ENCODE measurements at places on chromosomes 7 and 10.

GRCh38 chr7:105337529-105337928, 51.2 kb downstream of the SRPK2 start:
- DNase-seq = no peak

- DNase-seq = no peak
These were observed 19.3 kb downstream of the PON1 start for GRCh38 chr7:95304990-95305389.

GRCh38 chr10:121803611-121804010, 124.2 kb downstream of the ATE1 start:
- DNase-seq = no peak

DNA sequence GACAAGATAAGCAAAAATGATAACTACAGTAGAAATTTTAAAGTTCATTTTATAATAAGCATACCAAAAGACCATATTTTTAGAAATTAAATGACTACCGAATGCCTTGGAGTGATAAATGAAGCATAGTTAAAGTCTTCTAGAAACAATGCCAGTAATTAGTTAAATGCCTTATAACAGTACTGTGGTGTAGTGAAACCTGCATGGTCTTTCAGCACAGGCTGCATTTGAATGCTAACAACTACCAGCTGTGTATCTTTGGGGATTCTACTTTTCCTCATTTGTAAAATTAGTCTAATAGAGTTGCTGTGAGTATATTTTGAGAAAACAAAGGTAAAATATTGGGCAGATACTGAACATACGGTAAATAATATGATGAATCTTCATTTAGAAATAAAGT, 25.1 kb downstream of the TSPAN12 start:
- DNase-seq = no peak

DNA sequence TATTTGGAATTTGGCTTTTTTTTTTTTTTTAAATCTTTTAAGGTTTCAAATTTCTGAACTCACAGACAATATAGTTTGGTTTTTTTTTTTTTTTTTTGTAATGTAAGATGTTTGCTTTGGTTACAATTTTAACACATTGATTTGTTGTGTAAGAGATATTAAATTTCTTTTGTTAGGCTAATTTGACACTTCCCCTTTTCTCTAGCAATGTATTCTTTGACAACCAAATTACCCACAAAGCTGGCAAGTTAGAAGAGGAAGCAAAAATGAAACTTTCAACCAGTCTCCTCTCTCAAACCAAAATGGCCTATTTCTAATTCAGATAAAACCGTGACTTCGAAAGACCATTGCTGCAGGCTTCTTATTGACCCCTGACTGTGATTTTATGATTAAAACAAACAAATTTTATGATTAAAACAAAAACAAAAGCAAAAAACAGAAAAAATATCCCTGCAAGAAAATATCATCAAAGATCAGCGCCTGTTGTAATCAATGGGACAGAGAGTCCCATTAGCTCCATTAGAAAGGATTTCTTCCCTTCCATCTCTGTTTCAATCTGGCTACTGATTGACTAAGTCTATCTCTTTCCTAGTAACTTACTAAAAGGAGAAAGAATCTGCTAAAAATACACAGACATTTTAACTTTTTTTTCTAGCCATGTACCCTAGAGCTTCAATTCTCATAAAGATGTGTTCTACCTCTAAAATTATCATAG, 489.2 kb downstream of the MDFIC start:
- DNase-seq = peak; percentile 4

- DNase-seq = no peak
These were observed 103.3 kb downstream of the CHRM2 start for GRCh38 chr7:136971776-136972175.

DNA sequence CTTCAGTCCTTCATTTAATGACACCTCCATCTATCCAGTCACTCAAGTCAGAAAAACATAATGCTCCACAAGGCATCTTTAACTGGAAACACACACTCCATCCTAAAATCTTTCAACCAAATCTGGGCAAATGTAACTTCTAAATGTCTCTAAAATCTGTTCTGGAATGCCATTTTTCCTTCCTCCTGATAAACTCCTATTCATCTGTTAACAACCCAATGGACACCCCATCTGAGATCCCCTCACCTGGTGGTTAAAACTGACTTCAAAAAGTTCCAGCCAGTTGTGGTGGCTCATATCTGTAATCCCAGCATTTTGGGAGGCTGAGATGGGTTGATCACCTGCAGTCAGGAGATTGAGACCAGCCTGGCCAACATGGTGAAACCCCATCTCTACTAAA, 78.7 kb downstream of the ARHGAP21 start:
- DNase-seq = no peak

GRCh38 chr7:91243591-91244301, 20.5 kb upstream of the FZD1 start:
- no peak for DNase-seq

DNA sequence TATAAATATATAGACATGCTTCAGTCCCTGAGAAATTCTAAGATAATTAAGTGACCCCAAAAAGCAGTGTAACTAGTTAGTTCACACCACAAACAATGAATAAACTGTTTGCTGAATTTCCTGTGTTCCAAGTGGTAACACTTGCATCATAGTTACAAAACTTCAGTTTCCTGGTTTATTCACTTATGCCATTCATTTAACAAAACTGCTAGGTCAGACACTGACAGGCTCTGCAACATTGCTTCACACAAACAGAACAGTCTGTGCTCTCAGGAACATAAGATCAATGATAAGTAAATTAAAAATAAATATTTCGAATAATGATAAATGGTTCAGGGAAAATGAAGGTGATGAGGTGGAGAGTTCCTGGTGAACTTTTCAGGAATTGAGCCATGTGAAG, 133.3 kb upstream of the NAMPT start:
- DNase-seq = no peak

DNA sequence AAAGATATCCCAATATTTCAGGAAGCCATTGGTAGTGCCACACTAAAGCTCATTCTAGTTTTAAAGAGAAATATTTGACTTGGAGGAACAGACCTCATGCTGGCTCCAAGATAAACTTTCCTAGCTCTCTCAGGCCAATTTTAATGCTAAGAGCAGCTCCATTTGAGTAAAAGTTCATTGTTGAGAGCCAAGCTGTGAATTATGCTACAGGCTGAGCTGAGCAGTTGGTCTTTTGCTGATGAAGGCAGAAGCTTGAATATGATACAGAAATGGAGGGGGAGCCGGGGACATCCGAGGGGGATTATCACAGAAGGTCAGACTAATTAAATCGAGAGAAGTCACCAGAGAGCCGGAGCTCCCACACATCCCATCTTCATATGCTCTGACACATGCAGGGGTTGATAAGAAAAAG, 175.7 kb upstream of the AUTS2 start:
- DNase-seq = no peak

DNA sequence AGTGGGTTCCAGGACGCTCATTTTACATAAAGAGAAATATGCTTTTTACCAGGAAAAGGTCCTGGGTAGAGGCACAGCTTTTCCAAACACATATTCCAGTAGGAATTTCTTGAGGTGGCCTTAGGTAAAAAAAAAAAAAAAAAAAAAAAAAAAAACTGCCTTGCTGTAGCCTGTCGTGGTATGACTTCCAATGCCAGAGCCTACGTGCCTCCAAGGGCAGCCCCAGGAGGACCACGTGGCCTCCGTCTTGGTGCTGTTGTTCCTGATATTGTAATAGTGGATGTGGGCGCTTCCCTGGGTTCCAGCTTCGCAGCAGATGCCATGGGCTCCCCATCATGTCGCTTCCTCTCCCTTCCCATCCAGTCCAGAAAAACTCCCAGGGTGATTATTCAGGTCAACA, 49.3 kb downstream of the PRKAG2 start:
- DNase-seq = no peak

DNA sequence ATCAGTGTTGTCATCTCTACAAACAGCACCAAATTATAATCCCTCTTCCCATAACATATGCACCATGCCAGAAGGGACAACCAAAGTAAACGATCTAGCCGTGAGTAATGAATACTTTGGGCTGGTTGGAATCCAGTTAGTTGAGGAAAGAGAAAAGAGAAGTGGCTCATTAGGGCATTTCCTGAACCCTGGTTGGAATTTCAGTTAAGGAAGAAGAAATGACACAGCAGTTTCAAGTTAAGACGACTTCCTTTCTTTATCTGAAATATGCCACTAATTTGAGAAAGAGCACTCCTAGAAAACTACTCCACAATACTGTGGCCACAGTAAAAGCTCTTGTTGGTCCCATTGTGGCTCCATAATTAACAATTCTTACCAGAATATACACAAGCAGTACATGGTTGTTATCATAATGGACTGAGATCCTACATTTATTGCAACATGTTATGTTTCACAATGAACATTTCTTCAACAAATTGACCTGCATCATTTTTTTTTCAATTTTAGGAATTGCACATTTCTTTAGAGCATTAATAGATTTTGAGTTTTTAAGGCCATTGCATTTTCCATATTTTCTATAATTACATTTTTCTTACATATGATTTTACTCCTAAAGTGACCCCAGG, at the start of gene TFEC:
Gene TFEC, minus strand, starts transcription at position 113 of the 626 bp plus-strand sequence. CDS start 46,322 bp downstream, outside the sequence.
- DNase-seq = no peak

DNA sequence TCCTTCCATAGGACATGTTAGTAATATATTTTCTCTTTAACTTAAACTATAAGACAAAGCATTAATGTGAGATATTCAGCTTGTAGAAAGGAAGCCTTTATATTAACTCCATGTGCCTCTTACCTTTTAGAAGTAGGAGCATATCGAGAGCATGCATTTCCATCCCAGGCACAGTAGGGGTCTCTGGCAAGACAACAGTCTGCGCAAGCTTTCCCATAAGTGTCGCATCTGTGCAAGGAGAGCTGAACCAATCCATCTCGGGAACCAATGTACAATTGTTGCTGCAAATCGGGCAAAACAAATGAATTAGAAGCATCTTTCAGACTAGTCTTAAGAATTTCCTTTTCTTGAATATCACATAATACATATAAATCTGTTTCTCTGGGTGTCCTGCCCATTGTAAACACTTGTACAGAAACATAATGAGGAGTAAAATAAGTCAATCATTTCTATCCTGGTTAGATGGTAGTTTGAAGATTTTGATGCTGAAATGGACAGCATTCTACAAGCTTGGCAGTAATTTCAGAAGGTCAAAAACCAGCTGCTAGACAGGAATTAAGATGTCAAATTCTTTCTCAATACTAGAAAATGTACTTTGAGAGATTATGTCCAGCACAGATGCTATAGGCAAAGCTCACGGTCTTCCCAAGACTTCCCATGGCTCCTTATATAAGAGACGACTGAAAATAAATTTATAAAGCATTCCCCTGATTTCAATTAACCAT, 171.8 kb downstream of the SEMA3D start:
- no peak for DNase-seq

GRCh38 chr10:113752553-113752952, 1.1 kb downstream of the PLEKHS1 start:
- DNase-seq = no peak

GRCh38 chr10:81127931-81128330, 590.2 kb downstream of the SH2D4B start:
- DNase-seq = no peak

DNA sequence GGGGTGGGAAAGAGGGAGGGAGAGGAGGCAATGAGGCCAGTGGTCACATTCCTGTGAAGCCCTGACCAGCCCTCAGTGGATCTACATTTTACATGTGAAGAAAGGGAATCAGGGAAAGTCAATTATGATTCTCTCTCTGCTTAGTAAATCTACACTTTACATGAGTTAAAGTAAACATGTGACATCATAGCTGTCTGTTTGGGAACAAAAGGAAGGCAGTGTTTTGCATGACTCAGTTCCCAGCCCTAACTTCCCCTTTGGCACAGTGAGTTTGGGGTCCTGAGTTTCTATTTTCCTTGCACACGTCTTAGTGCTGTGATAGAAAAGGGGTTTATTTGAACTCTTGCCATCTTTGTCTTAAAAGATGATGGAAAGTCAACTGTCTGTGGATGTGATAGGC, 615.1 kb downstream of the SDK1 start:
- no peak for DNase-seq

DNA sequence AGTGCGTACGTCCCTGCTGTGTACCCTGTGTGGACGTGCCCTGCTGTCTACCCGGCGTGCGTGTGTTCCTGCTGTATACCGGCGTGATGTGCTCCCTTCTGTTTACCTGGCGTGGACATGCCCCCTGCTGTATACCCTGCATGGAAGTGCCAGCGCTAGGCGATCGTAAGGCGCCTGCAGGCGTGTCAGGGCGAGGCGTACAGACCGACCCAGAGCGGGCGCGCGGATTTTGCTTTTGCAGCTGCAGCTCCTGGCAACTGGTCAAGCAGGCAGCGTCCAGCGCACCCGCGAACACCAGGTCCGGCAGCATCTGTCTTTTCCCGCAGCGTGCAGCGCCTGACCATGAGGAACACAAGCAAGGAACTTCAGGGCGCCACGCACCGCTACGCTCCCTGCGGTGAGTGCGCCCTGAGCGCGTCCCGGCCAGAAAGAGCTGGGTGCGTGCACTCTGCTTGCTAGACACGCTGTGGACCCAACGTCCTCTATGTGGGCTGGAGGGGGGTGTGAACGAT, 680 bp downstream of the C7orf57 start:
- DNase-seq = no peak

GRCh38 chr7:10940704-10941355, 32.8 kb upstream of the PHF14 start:
- peak; percentile 58 for DNase-seq

- no peak for DNase-seq
These were observed 5.5 kb upstream of the ELOVL3 start for GRCh38 chr10:102220612-102221011.

DNA sequence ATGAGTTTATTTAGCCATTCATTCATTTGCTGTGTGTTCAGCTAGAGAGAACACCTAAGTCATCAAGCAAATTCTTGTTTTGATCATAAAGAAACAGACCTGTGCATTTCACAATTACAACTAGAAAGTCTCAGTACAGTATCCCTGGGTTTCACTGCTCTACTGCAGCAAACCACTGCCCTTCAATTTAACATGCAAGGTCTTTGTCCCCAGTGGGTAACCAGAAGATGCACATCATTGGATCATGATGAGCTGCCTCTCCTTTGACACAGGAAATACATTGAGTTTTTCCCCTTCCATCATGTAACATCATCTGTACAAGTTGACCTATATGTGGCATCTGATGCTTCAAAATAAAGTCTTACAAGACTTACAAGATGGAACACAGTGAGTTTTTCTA, 70.5 kb upstream of the MRLN start:
- no peak for DNase-seq

DNA sequence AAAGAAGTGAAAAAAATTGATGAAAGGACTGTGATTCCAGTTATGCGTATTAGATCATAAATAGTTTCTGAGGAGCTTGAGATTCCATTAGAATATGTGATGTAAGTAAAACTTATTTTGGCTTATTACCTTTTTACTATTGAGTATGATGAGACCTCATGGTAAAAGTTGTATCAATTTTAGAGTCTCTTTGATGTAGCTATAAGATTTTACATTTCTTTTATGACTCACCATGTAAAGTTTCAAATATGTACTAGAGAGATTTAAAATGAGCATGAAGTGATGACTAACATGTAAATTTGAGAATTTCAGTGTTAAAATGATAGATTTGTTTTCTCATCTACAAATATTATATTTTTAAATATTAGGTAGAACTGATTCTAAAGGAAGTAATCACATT, 276.5 kb downstream of the OTUD1 start:
- DNase-seq = no peak

- DNase-seq = no peak
These were observed 6.5 kb downstream of the MNX1 start for GRCh38 chr7:157003756-157004520.

GRCh38 chr7:25054819-25055519, 70.1 kb downstream of the CYCS start:
- no peak for DNase-seq

- DNase-seq = no peak
These were observed 48.7 kb upstream of the PTPRZ1 start for GRCh38 chr7:121824276-121824675.

GRCh38 chr10:30792025-30792424, 162.5 kb upstream of the LYZL2 start:
- peak; percentile 21 for DNase-seq
